ENCODE measurements at places on chromosomes 6 and 20. TPM values are rescaled to one million over a fixed set of nuclear protein-coding genes. Genes with fewer than 3 reads are reported as not detected.

- DNase-seq, result no peak
Measured at GRCh38 chr6:124825564-124825963, 136.7 kb upstream of the RNF217 start.

DNA sequence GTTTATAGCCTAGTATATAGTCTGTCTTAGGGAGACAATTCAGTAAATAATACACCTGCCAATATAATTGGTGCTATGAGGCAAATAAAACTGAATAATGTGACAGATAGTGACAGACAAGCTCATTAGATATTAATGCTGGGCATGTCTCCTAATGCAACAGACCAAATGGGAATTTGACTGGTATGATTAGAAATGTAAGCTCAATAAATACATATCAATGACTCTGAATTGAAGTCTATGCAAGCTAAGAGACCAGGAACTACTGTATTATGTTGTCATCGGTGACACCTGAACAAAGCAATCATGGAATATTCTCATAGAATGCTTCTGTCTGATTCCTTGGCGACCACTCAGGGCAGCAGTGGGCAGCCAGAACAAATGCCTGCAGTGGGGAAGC is 2.5 kb upstream of the SNX3 start:
- no peak for DNase-seq

GRCh38 chr20:60206259-60206658 is 248.0 kb downstream of the CDH26 start:
- DNase-seq, result peak; percentile 67

DNA sequence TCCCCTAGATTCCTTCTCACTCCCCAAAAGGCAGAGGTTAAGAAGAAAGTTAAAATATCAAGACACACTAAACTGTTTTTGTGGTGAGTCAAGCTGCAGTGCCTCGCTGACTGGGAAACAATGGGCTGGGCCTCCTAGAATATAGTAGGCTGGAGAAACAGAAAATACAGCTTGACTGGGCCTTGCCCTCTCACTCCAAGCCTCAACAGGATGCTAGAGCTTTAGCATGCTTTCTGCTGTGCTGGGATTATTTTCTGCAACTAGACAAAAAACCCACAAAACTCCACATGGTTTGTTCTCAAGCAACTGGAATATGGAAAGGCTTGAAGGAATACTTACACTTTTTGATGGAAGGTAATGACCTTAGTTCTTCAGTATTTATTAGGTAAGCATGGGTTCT is 27.9 kb downstream of the FOXO3 start:
- DNase-seq, result peak; percentile 42

DNA sequence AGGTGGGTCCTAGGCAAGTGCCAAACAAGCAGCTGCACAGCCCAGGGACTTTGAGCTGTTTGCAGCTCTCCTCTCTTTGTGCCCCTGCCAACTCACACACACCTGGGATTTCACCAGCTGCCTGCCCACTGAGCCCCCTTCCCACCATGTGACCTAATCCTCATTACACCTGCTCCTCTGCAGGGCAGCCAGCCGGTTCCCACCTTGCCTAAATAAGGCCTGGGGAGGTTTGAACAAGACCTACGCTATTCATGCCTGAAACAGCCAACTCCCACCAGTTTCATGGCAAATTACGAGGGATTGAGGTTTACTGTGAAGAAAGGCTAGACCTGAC is 92.6 kb upstream of the SOX4 start:
- no peak for DNase-seq

GRCh38 chr20:53961527-53961926 is 108.9 kb downstream of the BCAS1 start:
- DNase-seq, result no peak

- no peak for DNase-seq
Measured at GRCh38 chr6:87848616-87849015, 146.6 kb upstream of the AKIRIN2 start.

DNA sequence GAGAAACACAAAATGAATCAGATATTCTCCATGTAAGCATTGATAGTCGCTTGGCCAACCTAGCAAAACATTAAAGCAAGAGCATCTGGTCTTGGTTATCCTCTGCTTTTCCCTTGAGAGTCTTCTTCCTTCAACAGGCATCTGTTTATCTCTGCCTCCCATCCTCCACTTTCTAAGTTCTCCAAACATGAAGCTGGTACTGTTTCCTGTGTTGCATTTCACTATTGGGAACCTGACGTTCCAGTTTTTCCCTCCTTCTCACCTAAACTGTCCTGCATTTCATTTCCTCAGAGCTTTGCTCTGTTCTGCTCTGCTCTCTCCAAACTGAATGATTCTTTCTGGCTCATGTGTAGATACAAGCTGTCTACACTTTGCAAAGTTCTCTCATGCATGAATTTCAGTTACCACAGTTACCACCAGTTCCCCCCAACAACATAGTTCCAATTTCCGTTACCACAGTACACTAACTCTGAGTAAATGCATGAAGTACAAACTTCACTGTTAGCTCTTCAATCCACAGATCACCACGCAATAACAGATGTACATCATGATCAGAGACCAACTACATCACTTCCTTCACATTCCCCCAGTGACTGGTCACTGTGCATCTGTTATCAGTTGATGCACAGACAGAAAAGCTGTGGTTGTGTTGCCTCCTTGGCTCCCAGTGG is 86.7 kb upstream of the F13A1 start:
- no peak for DNase-seq

DNA sequence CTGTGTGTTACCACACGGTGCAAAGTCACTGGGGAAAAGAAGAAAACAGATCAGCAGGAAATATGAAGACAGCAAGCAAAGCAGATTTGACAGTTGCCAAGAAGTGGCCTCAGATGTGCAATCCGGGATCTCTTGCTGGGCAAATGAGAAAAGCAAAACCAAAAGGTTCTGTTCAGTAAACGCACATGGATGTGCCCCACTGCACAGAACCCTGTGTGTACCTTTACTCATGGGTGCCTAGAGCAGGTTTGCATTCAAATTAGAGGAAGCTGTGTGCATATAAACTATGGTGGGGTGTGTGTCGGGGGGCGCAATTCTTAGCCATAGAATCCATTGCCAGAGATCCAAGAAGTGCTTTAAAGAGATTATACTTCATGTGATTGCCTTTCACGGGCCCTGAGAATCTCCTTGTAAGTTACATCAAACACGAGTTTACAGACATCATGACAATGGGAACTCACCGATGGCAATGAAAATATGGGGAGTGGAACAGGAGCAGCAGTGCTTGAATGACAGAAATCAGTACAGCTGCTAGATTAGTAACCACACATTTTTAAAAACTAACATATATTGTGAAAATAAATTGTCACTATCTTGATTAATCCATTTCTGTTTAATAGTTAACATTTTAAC is 154.3 kb downstream of the ADGRG6 start:
- DNase-seq, result no peak

- no peak for DNase-seq
Measured at GRCh38 chr20:24695529-24696225, 226.2 kb downstream of the SYNDIG1 start.

DNA sequence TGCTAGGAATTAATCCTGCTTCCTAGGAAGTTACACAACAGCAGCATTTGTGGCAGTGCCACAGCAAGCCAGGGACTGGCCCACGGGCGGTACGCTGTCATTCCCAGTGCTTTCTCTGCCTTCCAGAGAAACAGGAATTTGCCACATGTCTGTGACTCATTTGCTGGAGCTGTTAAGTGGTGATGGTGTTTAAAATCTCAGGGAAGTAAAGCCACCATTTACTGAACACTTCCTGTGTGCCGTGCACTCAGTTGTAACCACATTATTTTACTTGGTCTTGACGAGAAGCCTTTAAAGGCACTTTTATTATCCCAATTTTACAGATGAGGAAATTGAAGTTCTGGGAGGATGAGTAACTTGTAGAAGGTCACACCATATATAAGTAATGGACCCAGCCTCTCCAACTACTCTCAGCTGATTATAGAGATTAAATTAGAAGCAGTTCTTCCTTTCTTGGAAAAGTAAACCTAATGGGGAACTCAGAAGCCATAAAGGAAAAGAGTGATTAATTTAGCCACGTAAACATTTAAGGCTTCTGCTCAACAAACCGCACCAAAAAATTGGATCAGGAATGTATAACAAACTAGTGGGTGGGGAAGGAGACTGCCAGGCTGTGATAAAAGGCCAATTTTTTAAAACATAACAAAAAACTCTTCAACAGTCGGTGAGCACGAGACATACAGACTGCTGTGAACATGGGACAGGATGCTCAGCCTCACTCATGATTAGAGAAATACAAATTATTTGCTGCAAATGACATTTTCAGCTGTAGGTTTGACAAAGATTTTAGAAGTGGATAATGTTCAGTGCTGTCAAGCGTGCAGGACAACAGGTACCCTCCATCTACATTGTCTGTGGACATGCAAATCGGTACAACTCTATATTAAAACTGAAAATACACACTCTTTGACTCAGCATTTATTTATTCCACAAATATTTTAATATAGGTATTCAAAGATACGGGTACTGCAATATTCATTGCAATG is 311.2 kb downstream of the NRN1 start:
- DNase-seq, result no peak

GRCh38 chr6:137640086-137640485 is 145.9 kb upstream of the OLIG3 start:
- no peak for DNase-seq

GRCh38 chr20:63775096-63775978 is 35.8 kb downstream of the SLC2A4RG start:
- DNase-seq, result peak; percentile 95

Gene HNF4A
- total RNA-seq, result 1.6 TPM

Gene LRRC73
- total RNA-seq, result 0.37 TPM

Data from neural progenitor cell (in vitro differentiated cells).